ENCODE measurements at places on chromosomes 1 and 21.

DNA sequence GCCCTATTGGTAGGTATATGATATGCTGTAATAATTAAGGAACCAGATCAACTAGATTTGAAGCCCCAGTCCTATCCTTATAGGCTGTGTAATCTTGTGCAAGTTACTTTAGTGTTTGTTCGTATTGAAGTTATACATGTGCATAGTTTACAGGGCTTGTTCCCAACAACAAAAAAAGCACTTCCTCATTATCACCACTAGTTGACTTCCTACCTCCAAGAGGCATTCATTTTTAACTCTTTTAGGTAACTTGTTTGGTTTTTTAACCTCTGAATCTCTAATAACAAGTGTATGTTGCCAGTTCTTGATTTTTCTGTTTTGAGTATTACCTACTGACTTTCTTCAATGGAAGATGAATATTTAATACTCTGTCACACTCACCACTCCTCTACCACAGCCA lies 71.9 kb downstream of the ST3GAL3 start:
- DNase-seq = no peak

DNA sequence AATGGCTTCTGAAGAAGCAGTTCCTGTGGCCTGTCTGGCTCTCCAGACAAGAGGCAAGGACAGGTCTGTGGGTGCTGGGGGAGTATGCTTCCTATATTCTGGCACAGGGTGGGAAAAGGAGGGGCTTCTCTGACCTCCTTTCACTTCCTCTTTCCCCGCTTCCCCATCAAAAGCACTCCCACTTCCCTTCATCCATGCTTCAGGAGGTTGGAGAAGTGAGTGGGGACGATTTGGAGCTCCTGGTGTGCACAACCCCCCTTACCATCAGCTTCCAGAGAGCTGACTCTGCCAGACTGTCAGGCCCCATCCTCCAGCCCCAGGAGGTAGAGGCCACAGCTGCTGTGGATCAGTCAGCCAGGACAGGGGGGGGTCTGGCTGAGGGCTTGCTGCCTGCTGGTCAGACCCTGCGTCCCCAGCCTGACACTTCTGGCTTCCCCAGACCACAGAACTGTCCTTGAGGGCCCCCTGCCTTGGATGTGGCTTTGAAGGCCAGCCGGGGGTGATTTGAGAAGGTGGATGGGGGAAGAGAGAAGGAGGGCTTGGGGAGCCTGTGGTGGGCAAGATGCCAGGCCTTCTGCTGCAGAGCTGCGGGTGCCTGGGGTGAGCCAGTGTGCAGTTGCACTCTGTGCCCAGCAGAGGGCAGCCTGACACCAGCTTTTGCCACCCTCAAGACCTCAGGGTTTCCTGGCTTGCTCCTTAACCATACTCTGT lies 21.5 kb upstream of the TMEM222 start:
- DNase-seq = peak; percentile 59

GRCh38 chr21:32257962-32258785 lies 20.7 kb downstream of the MIS18A start:
- DNase-seq = no peak

DNA sequence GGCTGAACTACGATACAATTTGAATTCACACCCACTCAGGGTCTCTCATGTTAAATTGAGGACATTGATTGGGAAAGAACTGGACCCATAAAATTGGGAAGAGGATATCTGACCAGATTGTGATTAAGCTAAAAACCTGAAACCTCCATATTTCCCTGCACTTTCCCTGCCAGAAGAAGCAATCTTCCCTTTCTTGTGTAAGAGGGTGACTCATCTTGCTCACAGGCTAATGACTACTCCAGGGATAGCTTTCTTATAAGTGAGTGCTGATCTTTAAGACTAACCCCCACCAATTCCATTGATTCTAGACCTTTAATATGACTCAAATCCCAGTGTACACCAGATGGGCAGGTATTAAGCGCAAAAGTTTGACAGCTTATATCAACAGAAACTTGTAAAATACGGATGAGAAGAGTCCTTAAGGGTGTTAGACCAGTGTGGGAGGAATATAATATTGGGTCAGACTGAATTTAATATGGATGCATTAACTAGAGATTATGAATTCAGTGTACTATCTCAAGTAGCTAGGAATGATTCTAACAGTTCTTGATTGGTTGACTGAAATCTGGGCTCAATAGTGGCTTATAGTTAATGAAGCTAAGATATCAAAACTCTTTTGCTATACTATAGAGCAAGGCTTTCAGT lies 12.1 kb upstream of the SGIP1 start:
- no peak for DNase-seq

DNA sequence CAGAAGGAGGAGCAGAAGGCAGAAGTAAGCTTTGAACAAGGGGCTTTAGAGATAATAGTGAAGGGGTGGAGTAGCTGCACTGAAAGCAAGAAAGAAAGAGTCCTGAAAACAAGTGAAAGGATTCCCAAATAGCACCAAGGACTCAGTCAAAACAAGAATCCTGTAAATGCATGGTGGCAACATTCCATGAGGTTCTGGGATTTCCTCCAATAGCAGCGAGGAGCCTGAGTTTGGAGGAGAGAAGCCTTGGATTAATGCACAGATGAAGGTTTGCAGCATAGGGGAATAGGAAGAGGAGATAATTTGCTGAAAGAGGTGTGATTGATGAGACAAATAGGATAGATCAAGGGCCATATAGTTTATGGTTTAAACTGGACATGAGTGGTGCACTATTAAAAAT lies 10.9 kb downstream of the KRTAP22-2 start:
- no peak for DNase-seq

- DNase-seq = no peak
These were observed 17.4 kb downstream of the TNFRSF1B start for GRCh38 chr1:12184008-12184681.

GRCh38 chr1:160880216-160880615 lies 4.8 kb downstream of the ITLN1 start:
- DNase-seq = no peak

DNA sequence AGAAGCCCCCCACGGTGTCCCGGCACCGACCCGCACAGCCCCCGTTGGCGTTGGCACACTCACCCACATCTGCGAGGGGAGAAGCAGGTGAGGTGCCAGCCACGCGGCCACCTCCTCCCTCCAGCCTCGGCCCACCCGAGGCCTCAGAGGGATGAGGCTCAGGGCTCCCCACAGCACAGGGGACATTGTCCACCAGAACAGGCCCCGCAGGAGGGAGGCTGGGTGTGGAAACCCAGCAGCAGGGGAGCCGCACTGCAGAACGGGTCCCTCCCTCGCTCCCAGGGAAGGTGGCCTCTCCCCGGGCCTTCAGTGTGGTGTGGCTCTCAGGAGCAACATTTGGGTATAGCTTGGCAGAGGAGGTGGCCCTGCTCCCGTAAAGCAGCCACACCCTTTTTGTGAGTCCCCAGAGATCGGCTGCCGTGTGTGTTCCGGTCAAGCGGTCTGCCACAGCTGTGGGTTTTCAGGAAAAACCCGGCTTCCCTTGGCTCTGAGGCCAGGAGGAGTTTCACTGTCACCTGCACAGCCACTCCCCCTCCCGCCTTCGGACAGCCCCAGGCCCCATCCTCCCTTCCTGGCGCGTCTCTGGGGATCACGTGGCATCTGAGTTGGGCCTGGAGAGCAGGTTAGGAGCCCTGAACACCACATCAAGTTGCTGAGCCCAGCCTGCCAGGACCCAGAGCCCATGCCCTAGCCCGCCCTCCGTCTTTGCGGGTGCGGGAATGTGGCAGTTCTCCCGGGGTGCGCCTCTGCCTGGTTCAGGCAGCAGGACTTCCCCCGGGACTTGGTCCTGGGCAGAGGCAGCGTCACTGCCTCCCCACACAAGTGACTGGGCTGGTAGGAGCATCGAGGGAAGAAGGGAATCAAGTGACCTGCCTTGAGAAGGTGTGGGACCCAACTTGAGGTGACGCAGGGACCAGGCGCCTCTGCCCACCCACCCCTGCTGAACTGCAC lies 64.0 kb downstream of the MEGF6 start:
- DNase-seq = no peak
